AG04450 (cell line): ENCODE measurements at places on chromosomes 2 and 18.

DNA sequence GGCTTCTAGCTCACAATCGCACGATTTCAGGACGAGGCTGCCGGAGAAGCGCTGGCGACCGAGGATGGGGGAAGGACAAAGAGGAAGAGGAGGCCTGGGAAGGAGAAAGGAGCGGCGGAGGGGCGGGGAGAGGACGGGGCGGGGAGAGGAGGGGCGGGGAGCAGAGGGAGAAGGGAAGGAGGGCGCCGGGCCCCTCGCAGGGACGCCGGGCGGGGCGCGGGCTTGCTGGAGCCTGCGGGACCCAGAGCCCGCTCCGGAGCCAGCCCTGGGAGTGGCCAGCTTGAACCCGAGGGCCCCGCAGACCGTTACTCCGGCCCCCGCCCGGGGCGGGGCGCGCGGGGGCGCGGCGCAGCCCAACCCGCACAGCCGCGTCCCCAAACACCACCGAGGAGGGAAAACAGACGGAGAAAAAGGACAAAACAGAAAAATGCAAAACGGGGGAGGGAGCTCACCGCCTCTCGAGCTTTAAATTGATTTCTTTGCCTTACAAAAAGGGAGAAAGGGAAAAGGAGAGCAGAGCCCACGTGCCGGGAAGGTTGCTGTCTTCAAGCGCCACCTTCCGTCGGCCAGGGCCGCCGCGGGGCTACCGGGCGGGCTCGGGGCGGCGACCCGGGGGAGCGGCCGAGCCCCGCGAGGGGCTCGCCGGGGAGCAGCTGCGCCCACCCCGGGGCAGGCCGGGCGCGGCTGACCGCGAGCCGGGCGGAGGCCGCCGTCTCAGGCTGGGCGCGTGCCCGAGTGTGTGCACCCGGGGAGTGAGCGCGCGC, 781 bp upstream of the SOX11 start:
- no peak for DNase-seq

- no peak for DNase-seq
These were observed 262.1 kb downstream of the GALNT13 start for GRCh38 chr2:154133823-154134222.

DNA sequence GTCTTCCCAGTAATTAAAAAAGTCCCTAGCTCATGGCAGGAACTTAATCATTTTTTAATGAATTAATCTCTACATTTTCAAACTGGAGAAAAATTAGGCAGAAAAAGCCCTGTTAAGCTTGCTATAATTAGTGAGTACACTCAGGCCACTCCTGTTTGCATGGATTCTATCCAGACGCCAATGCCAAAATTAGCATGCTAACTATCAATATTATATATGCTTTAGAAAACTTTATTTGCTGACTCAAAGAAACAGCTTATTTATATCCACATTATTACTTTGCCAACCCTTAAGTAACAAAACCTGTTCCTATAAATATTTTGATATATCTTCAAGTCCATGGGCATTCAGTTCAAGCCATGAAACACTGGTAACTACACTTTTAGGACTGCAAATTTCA, 90.9 kb downstream of the SMC6 start:
- DNase-seq = no peak

GRCh38 chr18:72986103-72986502, 118.3 kb upstream of the NETO1 start:
- no peak for DNase-seq

- DNase-seq = no peak
These were observed 53.7 kb downstream of the TWIST2 start for GRCh38 chr2:238901461-238902057.

DNA sequence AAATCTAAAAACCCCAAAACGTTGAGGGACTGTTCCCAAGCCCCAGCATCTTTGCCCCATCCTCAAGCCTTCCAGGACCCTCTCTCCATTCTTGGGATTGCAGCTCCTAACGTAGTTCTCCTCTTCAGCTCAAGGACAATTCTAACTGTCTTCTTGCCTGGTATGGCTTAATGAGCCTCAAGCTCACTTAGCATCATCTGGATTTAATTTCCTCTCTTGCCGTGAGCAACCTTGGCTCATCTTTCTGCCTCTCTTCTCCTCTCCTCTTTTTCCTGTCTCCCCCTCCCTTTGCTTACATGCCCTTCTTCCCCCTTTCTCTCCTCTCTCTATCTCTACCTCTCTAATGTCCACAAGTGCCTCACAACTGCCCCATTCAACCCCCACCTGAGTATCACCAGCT, 44.2 kb downstream of the TACR1 start:
- DNase-seq = no peak
